ENCODE measurements at places on chromosomes 5 and 9.
A peak's percentile ranks its signal among the peaks of the same experiment; 100 is the strongest.

GRCh38 chr5:81427566-81427965, 33.6 kb upstream of the ACOT12 start:
- no peak for DNase-seq

DNA sequence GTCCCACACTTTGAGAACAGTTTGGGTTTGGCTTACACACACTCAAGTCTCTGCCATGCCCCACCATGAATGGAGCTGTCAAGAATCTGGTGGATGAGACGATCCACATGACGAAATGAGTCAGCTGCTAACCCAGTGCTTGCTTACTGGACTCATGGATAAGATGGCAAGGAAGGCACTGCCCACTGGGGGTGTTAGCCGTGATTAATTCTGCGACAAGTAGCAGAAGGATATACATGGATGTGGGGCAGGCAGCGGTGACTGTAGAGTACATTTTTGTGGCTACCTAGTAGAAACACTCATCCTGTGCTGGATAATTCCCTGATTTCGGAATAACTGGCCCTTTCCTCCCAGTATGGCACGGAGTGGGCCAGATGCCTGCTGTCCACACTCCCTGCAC, 77.5 kb downstream of the SPATA31C2 start:
- no peak for DNase-seq

GRCh38 chr5:91052977-91053740, 330.0 kb downstream of the ARRDC3 start:
- DNase-seq = no peak

DNA sequence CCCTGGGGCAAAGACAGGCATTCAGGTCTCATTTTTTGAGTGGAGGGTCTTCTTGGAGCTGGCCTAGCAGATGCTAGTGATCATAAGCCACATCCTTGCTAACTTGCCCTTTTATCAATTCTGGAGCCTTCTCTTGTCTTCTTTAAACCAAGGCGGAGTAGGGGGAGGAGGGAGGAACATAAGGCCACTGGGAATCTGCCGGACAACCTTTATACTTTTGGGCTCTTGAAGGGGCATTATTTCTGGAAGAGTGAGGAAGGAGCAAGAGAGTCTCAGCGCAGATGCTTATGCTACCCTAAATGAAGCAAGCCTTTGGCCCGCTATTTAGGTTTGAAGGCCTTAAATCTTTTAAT, 2.0 kb downstream of the TMEFF1 start:
- DNase-seq = no peak

GRCh38 chr9:84002344-84002743, 21.7 kb downstream of the RMI1 start:
- no peak for DNase-seq

DNA sequence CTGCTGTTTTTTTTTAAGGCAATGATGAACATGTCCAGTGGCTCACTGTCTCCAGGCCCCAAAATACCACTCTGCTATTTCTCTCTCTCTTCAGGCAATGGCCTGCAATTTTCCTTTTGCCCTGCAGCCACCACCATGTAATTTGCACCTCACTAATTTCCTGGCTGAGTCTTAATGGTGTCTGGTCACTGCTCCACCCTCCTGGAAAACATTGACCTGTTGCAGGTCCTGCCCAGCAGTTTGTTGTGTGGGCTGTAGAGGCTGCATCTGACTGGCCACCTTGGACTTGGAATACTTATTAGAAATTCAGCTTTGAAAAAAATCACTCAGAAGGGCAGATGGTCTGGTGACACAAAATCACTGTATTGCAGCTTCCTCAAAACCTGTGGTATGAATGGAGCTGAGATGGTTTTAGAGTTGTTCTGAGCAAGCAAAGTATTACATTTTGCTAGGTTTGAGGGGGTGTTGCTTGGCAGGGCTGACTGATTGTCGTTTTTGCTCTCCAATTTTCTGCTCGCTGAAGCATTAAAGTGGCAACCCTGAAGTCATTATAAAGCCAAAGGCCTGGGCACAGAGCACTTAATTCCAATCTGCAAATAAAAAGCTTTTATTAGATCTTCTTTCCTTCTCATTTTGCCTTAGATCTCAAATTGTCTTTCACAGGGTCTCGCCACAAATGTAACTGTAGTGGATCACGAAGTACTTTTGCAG, 134.8 kb downstream of the TMEM174 start:
- DNase-seq = no peak

- DNase-seq = no peak
These were observed 97.4 kb downstream of the HINT1 start for GRCh38 chr5:131067636-131068035.

DNA sequence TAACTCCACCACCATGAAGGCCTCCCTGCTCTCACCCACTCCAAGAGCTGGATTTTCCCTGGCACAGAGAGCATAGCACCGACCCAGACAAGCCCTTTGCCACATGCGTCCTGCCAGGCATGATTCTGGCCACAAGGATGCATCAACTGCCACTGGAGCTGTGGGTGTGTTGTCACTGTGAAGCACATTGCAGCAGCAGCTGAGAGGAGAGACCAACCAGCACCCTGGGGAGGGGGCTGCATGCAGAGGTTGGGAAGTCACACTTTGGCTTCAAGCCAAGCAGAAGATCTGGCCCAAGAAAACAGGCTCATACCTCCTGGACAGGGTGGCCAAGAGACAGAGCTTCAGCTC, 22.6 kb upstream of the PTGES start:
- DNase-seq = no peak

- no peak for DNase-seq
These were observed 2.5 kb upstream of the CACFD1 start for GRCh38 chr9:133457233-133457632.

DNA sequence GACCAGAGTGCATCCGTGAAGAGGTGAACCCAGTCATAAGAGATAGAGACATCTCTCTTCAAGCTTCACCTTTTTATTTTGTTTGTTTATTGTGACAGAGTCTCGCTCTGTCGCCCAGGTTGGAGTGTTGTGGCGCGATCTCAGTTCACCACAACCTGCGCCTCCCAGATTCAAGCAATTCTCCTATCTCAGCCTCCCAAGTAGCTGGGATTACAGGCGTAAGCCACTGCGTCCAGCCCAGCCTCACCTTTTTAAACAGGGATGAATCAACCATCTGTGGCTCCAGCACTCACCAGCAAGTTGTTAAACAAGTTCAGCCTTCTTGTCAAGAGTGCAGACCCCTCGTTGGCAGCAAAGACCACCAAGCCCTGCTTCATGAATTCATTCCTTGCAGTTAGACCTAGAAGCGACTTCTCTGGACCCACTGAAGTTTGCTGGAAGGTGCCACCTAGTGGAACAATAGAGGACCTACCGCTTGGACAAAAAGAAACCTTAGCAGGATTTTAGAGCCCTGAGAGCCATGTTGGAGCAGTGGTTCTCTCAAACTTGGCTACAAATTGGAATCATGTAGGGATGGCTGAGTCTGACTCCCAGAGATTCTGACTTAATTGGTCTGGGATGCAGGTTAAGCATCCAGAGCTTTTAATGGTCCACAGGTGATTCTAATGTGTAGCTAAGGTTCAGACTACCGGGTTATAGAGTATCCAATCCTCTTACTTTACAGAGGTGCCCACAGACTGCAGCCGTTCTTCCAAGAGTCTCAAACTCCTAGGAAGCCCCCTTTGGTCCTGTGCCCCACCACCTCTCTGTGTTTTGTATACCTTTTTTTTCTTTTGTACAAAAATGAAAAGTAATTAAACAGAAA, 10.5 kb upstream of the GALNT10 start:
- peak; percentile 61 for DNase-seq

GRCh38 chr9:85729882-85730281, 11.9 kb downstream of the AGTPBP1 start:
- DNase-seq = no peak

- DNase-seq = no peak
These were observed 75.5 kb downstream of the CSNK1A1 start for GRCh38 chr5:149475777-149476176.

GRCh38 chr5:117302473-117302872, 727.9 kb upstream of the SEMA6A start:
- no peak for DNase-seq

GRCh38 chr5:119354537-119355243, 1.1 kb upstream of the TNFAIP8 start:
- no peak for DNase-seq

- DNase-seq = no peak
These were observed 166.4 kb downstream of the SLF1 start for GRCh38 chr5:94784536-94785505.

DNA sequence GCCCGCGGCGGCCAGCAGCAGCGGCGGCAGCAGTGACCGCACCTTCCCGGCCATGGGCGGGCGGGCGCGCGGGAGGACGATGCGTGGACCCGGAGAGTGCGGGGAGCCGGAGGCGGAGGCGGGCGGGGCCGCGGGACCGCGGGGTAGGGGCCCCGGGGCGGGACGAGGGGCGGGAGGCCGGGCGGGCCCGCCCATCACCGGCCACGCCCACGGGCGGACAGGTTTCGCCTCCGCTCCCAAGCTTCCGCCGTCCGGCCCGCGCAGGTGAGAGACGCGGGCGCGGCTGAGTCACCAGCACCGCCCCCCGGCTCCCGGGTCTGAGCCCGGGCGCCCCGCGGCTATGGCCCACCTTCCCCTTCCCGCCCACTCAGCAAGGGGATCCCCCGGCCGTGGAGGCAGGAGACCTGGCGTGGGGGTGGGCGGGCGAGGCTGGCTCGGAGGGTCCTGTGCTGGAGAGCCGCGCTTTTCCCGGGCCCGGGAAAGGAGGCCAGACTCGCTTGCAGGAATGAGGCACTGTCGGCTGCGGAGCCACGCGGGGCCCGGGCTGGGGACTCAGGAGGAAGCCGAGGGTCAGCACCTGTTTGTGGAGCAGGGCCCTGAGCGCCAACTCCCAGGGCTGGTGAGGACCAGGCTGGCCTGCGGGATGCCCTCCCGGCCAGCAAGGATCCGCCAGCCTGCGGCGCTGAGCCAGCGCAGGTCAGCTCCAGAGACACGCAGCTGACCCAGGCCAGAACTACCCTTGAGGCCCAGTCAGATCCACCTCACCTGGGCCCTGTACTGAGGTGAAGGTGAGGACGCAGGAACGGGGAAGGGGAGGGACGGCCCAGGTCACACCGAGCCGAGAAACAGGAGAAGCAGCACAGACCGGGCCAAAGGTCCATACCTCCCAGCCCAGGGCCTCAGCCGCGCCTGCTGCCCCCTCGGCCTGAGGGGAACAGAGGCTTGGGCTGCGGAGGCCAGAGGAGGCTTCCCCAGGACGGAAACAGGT, at the start of gene ENTPD2:
TSS of gene ENTPD2 (minus strand) at position 118 of the 988 bp plus-strand sequence. CDS start at position 54, 64 bp downstream.
- no peak for DNase-seq

DNA sequence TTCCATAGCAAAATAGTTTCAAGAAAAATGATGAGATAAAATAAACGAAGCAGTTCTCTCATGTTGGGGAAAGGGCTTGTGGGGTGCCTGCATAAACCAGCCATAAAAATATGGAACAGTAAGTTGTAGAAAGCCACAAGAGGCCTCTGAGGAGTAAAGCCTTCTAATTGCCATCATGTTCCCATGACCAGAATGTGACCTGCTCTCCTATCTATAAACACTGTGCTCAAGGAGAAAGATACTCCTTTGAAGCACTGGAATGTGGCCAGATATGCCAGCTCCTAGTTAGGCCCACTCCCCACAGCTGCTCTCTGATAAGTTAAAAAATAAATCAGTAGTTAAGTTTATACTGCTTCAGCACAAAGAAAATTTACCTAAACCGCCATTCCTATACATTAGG, 65.8 kb downstream of the SETX start:
- DNase-seq = no peak

All from hepatic stellate cell (primary cell).